ENCODE measurements at places on chromosomes 12 and 14. TPM values are rescaled to one million over a fixed set of nuclear protein-coding genes. Genes with fewer than 3 reads are reported as not detected.

Gene CPSF2
- total RNA-seq: 36.4 TPM

Gene TBX5
- 1.2 TPM for total RNA-seq

Gene RAB2B
- total RNA-seq: 11.2 TPM

Gene RNU4-1
- under 0.01 TPM for total RNA-seq

Gene RPL10L
- total RNA-seq: not detected

Gene DIO3
- 1.2 TPM for total RNA-seq

Gene C12orf56
- total RNA-seq: not detected

Gene LBHD2
- not detected for total RNA-seq

Gene PAH
- total RNA-seq: not detected
